CD4-positive, CD25-positive, alpha-beta regulatory T cell (primary cell): ENCODE measurements at places on chromosomes 12 and 14. TPM values are rescaled to one million over a fixed set of nuclear protein-coding genes. Genes with fewer than 3 reads are reported as not detected.

DNA sequence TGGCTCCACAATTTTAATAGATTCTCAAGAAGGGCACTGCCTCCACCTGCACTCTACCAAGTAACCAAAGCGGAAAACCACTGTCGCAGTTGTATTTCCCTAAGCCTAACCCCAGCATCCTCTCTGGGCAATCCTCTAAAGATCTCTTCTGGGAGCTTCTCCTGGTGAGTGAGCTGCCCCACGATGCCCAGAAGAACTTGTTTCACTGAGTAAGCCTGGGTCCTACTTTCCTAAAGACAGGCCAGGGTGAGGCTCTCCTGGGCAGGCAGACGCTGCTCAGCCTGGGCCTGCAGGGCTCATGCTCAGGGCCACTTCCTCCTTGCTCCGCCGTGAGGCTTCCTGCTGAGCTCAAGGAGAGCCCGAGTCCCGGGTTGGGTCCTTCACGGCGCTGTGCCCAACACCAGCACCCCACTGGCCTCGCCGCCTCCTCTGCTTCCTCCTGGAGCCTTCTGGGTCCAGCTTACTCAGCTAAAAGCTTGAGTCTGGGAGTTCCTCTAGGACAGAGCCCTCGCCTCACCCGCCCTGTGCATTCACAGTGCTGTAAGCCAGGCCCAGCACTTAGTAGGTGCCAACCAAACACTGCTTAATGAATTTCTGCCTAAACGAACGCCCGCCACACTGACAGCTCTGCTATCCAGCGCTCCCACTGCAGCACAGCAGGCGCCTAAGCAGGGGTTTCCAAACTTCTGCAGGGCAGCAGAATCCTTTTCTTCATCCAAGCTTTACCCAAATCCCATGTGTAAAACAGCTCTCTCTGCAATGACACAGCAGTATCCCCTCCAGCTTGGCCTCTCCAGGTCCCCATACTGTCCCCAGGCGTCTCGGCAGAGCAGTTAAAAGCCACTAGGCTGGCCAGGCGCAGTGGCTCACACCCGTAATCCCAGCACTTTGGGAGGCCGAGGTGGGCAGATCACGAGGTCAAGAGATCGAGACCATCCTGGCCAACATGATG, 5.7 kb downstream of the RAB35 start:
- DNase-seq: peak; percentile 24

CD163L1 gene
- total RNA-seq: not detected

DNA sequence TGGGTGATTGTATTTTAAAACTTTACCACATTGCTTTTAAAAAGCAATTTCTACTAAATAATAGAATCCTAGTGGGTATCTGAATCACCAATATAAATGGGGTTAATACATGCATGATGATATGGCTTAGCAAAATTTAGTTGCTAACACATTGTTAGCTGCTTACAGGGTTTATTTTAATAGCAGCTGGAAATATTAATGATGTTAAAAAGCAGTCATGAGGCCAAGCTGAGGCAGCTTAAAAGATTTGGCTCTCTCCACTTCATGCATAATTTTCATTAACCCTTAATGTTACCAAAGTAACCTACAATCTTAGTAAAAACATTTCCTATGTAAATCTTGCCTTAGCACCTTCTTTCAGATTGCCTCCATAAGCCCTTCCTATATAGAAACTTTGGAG, 49.2 kb upstream of the CNOT2 start:
- DNase-seq: no peak

DIABLO gene
- total RNA-seq: 80.5 TPM

DNA sequence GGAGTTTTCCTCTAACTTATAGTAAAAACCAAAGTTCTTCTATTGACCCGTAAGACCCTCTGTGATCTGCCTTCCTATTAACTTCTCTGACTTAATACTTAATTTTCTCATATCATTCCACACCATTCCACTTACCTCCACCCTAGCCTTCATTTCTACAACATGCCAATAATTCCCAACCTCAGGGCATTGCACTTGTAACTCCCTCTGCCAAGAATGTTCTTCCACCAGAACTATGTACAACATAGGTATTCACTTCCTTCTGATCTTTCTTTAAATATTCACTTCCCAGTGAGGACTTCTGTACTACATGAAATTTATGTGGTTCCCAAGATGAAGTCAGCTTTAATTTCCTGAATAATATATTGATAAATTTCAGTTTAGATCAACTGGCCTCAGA, 531.7 kb downstream of the LRFN5 start:
- no peak for DNase-seq

GRCh38 chr14:89241934-89242651, 174.9 kb downstream of the FOXN3 start:
- no peak for DNase-seq
